Mesothelial cell of epicardium (in vitro differentiated cells): ENCODE measurements at places on chromosomes 16 and 17.

GRCh38 chr17:52604105-52604504 lies 445.6 kb upstream of the CA10 start:
- peaks cover 5% of the 10 kb centered on the region for H3K27me3 ChIP-seq
- no peaks in the 10 kb centered on the region for H3K4me1 ChIP-seq
- H3K4me3 ChIP-seq: no peak overlapping the region
- DNase-seq: no peak

GRCh38 chr16:56108056-56108471 lies 83.2 kb upstream of the GNAO1 start:
- H3K27me3 ChIP-seq: peaks cover 3% of the 10 kb centered on the region
- H3K36me3 ChIP-seq: no peaks in the 10 kb centered on the region
- no peak for DNase-seq
- no peak overlapping the region for H3K27ac ChIP-seq
- peaks cover 23% of the 10 kb centered on the region for H3K4me1 ChIP-seq

DNA sequence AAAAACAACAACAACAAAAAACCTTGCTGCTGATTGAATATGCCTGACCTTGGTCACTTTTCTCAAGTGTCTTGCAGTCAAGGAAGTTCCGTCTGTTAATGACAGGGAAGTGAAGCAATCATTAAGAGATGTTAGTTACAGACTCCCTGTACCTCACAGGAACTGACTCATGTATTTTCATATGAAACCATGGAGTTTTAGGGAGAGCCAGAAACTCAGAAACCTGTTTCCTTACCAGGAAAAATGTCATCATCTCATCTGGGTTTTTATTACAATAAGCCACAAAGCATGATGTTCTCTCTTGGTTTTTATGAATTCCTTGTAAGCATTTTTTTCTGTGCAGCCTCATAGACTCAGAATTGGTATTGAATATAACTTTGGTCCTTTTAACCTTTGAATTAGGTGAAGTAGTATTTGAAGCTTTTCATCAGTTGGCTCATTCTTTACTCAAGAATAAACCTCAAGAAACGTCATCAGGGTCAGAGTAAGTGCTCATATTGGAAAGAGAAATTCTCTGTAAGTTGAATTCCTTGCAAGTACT lies 10.3 kb downstream of the LYRM1 start:
- no peak for DNase-seq
- no peaks in the 10 kb centered on the region for H3K27me3 ChIP-seq
- peaks cover 5% of the 10 kb centered on the region for H3K36me3 ChIP-seq
- H3K4me1 ChIP-seq: peaks cover 23% of the 10 kb centered on the region
- no peak overlapping the region for H3K4me3 ChIP-seq
- no peak overlapping the region for H3K27ac ChIP-seq

DNA sequence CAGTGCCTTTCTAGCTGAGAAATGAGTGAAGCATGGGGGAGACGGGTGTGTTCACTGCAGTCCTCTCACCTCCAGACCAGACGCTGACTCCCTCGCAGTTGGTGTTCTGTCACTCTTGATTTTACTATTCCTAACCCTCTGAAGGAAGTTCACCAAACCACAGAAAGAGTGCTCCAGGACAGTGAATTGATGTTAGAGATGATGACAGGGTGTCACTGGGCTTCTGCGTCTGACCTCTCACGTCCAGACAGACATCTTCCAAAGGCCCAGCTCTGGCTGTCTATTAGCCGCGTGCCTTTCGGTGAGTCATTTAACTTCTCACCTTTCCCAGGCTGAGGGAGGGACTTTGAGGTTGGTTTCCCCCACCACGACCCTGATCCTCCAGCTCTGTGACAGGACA lies 8.2 kb downstream of the CRAMP1 start:
- H3K4me3 ChIP-seq: no peak overlapping the region
- H3K27ac ChIP-seq: no peak overlapping the region
- H3K36me3 ChIP-seq: peaks cover 13% of the 10 kb centered on the region

DNA sequence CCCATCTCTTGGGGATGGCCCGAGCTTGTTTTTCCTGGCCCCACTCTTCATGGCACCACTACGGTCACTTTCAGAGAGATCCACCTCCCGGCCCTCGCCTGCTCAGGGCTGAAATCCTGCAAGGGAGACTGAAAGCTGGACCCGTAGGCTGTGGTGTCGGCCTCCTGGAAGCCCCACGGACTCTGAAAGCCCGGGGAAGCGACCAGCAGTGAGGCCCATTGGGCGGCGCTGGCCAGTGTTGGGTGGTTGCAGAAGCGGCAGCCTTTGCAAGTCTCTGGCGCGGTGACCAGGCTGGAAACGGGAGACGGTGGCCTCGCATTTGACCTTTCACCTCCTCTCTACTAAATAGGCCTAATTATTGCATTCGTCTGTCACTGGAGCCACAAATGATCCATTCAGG lies 186.0 kb upstream of the FOXF1 start:
- no peak overlapping the region for H3K4me3 ChIP-seq
- H3K4me1 ChIP-seq: no peaks in the 10 kb centered on the region
- no peaks in the 10 kb centered on the region for H3K36me3 ChIP-seq
- no peak overlapping the region for H3K27ac ChIP-seq

DNA sequence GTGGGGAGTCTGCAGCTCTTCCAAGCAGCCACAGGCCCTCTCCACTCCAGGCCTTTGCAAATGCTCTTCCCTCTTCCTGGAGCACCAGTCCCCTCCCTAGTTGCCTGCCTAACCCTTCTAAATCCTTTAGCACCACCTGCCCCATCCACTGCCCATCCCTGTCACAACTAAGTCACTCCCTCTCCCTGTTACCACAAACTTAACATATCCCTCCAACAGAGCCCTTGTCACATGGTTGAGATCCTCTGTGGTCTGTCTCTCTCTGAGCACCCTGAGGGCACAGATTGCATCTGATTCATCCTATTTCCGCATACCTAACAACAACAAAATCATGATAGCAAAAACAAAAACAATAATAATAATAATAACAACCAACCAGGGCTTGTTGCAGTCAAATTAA lies 11.0 kb upstream of the BEAN1 start:
- no peaks in the 10 kb centered on the region for H3K4me1 ChIP-seq
- H3K27ac ChIP-seq: no peak overlapping the region
- H3K36me3 ChIP-seq: peaks cover 1% of the 10 kb centered on the region
- peak; percentile 13 for DNase-seq
- peaks cover 13% of the 10 kb centered on the region for H3K27me3 ChIP-seq

GRCh38 chr17:44780845-44781480 lies 22.2 kb downstream of the ADAM11 start:
- H3K4me3 ChIP-seq: no peak overlapping the region
- peaks cover 8% of the 10 kb centered on the region for H3K27me3 ChIP-seq
- no peak for DNase-seq
- H3K36me3 ChIP-seq: no peaks in the 10 kb centered on the region

DNA sequence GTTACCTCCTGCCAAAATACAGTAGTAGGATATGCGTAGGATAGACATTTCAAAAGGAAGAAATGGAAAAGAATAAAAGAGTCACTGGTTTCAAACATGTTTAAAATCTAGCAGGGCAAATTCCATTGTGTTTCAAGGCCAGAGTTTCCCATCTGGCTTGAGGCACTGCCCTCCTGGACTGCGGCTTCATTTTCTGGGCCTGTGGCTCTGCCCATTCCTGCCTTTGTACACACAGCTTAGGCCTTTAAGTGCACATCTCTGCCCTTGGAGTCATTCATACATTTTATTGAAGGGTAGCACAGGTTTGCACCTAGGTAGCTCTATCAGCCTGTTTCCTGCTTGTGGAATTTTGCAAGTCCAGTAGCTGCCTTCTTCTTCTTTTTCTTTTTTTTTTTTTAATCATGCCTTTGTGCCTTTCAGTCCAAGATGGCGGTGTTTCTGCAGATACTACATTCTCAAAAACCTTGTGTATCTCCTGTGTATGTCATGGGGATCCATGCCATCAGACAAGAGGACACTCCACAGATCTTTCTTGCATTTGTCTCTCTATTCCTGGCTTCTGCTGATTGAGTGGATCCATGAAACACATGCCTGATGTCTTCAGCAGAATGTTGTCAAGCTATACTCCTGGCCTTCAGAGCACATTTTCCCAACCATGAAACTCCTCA lies 282.9 kb downstream of the BCAS3 start:
- peaks cover 50% of the 10 kb centered on the region for H3K36me3 ChIP-seq
- H3K4me3 ChIP-seq: no peak overlapping the region
- H3K4me1 ChIP-seq: peaks cover 3% of the 10 kb centered on the region

DNA sequence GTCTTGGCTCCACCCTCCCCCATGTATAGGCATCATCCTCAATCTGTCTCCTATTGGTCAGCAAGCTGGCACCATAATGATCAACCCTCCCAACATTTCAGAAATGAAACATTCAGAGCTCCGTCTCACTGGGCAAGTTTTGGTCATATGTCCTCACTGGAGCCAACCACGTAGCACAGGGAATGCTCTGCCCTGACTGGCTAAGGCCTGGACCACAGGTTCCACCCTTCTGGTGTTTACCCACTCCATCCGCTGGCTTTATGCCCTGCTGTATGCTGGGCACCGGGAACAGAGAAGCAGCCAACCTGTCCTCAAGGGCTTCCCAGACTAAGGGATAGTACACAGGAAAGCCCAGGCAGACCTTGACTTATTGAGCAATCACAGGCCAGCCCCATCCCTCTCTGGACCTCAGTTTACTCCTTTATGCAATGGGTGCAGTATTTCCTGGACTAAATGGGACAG lies 20.5 kb downstream of the MYO15A start:
- no peak for DNase-seq
- H3K36me3 ChIP-seq: no peaks in the 10 kb centered on the region
- H3K27ac ChIP-seq: no peak overlapping the region
- H3K27me3 ChIP-seq: no peaks in the 10 kb centered on the region
- H3K4me1 ChIP-seq: no peaks in the 10 kb centered on the region

DNA sequence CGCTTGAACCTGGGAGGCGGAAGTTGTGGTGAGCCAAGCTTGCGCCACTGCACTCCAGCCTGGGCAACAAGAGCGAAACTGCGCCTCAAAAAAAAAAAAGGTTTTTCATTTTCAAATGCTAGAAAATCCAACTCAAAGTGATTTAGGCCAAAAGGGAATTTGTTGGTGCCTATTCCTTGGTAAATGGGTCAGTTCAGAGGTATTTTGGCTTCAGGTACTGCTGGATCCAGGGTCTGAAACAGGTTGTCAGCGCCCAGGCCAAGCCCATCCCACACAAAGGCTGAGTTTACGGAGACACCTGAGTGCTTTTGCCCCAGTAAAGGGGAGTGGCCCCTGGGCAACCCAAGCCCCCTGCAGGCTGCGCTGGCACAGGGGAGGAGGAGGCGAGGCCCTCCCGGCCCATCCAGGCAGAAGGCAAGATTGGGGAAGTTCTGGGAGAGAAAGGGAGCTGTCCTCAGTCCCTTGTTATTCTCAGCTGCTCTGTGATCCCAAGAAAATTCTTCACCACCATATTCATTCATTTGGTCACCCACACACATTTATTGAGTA lies 8.5 kb upstream of the JPH3 start:
- H3K27ac ChIP-seq: no peak overlapping the region
- H3K4me3 ChIP-seq: no peak overlapping the region
- peaks cover 1% of the 10 kb centered on the region for H3K4me1 ChIP-seq
- H3K27me3 ChIP-seq: peaks cover 55% of the 10 kb centered on the region
- no peaks in the 10 kb centered on the region for H3K36me3 ChIP-seq

DNA sequence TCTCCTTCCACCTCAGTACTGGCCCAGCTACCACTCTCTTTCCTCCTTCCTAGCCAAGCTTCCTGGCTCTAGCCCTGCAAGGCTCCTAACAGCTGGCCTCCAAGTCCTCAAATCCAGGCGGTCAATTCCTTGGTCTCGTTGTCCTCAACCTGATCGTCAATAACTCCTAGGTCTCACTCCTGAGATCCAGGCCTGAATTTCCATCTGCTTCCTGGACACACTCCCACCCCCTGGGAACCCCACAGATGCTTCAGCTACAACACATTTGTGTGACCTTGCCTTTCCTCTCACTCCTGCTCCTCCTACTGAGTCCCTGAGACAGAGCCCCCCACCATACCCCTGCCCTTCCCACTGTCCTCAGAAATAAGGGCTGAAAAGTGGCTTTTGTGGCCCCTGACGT lies 2.3 kb downstream of the ENKD1 start:
- H3K27ac ChIP-seq: no peak overlapping the region
- H3K4me3 ChIP-seq: no peak overlapping the region
- peaks cover 2% of the 10 kb centered on the region for H3K36me3 ChIP-seq
- no peak for DNase-seq
- peaks cover 14% of the 10 kb centered on the region for H3K4me1 ChIP-seq

- no peaks in the 10 kb centered on the region for H3K4me1 ChIP-seq
- H3K27me3 ChIP-seq: peaks cover 27% of the 10 kb centered on the region
- H3K4me3 ChIP-seq: no peak overlapping the region
- H3K27ac ChIP-seq: no peak overlapping the region
- no peaks in the 10 kb centered on the region for H3K36me3 ChIP-seq
Observed at GRCh38 chr16:22861580-22861979, 47.6 kb downstream of the HS3ST2 start.
